Lung microvascular endothelial cell (primary cell): ENCODE measurements at places on chromosomes 1 and 21.
A peak's percentile ranks its signal among the peaks of the same experiment; 100 is the strongest.

DNA sequence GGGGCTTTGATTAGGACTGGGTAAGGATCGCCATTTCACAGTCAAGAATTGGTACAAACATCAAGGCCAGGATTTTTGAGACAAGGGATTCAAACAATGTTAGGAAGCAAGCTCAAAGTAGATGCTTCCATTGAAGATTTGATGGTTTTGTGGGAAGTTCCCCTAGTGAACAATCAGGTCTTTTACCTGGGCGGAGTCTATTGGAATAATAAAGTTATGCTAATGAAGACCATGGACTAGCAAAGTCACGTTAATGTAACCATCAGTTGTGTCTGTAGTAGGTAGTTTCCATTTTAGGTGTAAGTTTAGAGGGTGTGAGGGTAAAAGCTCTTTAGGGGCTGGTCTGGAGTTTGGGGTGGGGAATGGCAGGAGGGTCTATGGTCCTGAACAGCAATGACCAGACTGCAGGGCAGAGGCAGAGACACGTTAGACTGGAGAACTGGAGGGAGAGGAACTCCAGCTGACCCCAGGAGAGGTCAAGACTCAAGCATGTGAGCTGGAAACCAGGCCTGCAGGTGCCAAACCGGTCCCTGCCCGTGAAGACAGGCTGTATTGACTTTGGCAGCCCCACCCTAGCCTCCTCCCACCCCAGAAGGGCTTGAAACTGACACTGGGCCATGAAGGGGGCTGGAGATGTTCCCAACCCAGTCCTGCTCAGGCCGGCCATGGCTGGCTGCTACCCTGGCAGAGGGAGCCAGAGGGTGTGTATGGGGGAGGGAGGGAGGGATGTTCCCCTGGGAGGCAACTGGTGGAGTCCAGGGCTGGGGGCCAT lies 36.0 kb upstream of the GPR37L1 start:
- DNase-seq = no peak

DNA sequence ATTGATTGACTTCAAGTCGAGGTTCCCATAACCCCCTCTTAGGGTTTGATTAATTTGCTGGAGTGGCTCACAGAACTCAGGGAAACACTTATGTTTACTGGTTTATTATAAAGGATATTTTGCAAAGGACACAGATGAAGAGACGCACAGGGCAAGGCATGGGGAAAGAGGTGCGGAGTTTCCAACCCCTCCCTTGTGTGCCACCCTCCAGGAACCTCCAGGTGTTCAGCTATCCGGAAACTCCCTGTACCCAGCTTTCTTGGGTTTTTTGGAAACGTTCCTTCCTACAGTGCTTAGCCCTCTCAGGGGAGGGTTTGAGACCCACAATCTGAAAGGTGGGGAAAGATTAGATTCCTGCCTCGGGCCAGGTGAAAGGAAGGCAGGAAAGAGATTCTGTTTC lies 48.2 kb downstream of the UCK2 start:
- no peak for DNase-seq

DNA sequence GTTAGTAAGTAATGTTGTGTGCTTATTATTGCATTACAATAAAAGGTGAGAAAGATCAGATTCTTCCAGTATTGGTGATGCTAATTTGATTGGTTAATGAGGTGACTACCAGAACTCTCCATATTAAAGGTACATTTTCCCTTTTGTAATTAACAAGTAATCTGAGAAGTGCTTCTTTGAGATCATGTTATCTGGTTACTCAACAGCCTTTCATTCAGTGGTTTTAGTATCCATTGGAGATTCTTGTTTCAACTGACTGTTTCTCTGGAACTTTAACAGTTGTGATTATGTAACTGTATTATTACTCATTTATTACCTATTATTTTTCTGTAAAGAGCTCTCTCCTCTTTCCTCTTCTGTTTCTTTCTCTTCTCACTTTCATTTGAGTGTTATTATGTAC lies 86.7 kb downstream of the PEX14 start:
- DNase-seq = no peak

DNA sequence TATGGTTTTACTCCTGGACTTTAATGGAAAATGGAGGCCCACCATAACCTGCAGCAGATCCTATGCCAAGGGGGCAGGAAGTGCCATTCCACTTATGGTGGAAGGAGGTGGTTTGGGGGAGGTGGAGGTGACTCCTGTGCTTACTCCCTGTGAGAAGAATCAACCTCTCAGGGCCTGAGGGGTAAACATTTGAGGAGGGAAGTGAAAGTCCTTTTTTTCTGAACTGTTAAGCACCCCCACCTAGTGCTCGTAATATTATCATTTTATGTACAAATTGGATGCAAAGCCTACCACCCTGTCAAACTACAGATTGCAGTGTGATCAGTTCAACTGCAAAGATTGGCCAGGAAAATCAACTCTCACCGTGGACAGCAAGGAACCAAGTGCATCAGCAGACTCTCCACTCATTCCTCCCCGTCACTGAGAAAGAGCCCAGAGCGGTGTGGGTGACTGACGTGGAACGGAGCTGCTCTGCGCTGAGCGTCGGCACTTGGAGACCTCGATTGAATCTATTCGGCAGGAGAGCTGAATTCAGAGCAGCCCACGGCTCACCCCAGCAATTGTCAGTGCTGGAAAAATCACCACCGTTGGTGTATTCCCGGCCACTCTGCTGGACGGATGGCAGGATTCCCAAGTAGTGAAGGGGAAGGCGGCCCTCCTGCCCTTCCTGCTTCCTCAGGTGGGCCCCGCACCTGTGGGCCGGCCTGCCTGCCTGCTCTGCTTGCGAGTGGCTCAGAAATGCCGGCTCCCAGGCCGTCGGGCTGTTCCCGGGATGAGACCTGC lies 46.8 kb upstream of the COX20 start:
- no peak for DNase-seq

- DNase-seq = no peak
Measured at GRCh38 chr1:37237948-37238347, 203.6 kb upstream of the GRIK3 start.

DNA sequence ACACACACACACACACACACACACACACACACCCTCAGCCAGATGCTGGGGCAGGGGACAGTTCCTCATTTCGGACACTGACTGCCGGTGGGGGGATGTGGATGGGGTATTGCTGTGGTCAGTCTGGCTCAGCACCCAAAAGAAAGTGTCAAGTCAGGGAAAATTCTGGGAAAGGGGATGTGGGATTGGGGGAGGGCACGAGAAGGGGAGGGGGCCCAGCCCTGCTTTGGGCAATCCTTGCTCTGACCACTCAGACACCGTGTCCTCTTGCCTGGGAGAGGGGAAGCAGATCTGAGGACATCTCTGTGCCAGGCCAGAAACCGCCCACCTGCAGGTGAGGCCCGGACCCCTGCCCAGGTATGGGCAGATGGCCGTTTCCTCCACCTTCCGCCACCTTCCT lies at the start of gene C1QC:
Gene C1QC (plus strand): TSS at position 253 of the 400 bp plus-strand sequence. CDS start 391 bp downstream, outside the sequence.
- no peak for DNase-seq

- peak; percentile 99 for DNase-seq
Measured at GRCh38 chr1:85328713-85329397, 52.4 kb upstream of the BCL10 start.

GRCh38 chr1:48671578-48671977 lies 105.1 kb downstream of the BEND5 start:
- DNase-seq = no peak

DNA sequence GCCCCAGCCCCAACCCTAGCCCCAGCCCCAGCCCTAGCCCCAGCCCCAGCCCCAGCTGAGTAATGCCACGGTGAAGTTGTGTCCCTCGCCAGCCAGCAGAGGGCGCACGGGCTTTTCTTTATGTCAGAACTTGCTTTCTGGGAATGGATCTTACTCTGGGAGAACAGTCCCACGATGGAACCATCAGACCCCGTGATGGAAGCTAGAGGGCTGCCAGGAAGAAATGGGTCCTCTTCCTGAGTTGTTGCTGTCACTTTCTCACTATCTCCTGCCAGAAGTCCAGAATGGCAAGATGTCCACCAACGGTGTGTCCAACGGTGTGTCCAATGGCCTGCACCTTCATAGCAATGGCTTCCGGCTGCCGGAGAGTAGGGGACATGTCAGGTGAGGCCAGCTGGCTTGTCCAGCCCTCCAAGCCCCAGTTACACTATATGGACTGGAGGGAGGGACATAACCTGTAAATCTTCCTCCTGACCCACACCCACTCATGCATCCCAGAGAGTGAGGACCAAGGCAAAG lies 25.1 kb upstream of the TMEM222 start:
- peak; percentile 62 for DNase-seq
